ENCODE measurements at places on chromosomes 6 and 20.

DNA sequence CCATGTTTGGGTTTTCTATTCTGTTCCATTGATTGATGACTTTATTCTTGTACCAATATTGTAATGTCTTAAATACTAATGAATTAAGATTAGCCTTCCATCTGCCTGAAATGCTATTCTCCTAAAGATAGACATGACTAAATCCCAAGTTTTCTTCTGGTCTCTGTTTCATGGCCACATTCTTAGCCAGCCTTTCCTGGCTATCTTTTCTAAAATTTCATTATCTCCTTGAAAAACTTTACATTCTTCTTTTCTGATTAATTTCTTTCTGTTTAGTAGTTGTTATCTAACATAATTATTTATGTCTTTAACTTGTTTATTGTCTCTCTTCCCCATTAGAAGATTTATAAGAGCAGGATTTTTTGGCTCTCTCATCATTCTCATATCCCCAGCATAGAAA is 4.4 kb upstream of the PRIM2 start:
- DNase-seq, result no peak

DNA sequence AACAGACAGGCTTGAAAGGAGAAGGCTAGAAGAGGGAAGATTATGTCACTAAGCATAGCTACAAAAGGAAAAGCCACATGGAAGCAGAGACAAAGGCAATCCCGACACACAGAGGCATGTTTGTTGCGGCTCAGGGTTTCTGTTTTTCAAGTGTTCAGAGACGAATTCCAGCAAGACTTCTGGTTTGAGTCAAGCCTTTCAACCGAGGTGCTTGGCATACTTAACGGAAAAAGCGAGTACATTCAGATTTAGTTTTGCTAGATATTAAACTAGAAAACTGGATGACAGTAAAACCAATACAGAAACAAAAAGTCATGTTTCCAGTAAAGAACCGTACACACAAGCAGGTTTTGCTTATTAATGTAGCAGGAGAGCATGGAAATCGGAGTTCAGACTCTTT is 27.2 kb downstream of the MCUR1 start:
- DNase-seq, result peak; percentile 40

DNA sequence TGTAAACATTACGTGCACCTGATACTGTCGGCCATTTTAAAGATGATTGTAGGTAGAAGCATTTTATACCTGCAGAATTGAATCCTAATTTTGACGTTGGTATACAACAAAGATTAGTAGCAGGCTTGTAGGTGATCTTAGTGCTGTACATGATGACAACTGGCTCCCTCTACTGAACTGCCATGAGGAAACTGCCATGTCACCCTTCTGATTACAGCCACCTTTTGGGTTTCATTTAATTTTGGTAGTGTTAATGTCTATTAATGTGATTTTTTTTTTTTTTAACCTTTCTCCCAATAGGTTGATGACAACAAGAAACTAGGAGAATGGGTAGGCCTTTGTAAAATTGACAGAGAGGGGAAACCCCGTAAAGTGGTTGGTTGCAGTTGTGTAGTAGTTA is 2.3 kb downstream of the RPS12 start:
- DNase-seq, result no peak

GRCh38 chr6:474453-475185 is 83.1 kb downstream of the IRF4 start:
- DNase-seq, result no peak

DNA sequence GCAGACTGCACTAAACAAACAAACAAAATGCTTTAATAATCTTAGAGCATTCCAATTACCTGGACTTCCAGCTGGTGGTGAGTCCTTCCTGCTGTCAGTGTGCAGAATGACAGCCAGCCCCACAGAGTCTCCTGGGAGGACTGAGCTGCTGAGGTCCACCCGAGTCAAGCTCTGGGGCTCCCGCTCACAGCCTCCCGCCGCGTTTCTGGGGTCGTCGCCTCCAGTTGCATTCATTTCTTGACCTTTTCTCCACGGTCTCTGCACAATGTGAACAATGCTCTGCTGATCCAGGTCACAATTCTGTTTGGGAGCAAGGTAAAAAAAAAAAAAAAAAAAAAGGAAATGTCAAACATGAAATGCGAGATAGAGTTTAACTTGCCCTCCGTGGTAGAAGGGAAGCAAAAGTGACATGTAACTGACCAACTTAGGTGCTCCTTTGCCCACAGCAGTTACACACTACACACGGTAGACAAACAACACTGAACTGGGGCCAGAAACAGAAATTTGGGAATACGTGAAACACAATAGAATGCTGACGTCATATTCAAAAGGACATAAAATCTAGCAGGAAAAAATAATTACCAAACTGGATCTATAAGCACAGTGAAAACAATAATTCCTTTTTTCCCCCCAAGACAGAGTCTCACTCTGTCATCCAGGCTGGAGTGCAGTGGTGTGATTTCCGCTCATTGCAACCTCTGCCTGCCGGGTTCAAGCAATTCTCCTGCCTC is 464.9 kb downstream of the PRKN start:
- no peak for DNase-seq

DNA sequence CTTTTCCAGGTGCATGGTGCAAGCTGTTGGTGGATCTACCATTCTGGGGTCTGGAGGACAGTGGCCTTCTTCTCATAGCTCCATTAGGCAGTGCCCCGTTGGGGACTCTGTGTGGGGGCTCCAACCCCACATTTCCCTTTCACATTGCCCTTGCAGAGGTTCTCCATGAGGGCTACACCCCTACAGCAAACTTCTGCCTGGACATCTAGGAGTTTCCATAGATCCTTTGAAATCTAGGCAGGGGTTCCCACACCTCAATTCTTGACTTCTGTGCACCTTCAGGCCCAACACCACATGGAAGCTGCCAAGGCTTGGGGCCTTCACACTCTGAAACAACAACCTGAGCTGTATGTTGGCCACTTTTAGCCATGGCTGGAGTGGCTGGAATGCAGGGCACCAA is 282.8 kb upstream of the SASH1 start:
- no peak for DNase-seq

DNA sequence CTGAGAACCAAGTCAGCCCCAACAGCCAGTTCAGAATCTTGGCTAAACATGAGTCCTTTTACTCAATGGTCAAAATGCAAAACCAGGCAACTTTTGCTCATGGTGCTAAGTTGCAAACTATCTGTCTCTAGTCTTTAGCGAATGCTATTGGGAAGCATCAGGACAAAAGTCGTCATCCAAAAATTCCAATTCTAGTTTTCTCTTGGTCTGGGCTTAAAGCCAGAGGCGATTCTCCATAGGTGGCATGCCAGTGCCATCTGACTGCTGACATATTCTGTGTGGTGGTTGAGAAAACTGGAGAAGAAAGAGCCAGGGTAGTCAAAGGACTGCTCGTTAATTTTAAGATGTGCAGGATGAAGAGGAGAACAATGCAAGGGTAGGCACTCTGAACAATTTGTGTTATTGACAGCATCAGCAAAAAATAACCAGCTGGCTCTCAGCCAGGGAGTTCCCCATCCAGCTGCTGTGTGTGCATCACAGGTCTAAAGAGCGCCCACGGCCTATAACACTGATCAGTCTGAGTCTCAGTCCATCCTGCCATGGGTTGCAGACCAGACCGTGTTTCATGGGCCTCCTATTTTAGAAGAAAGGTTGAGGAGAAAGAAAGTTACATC is 313.6 kb downstream of the ALDH8A1 start:
- no peak for DNase-seq

- DNase-seq, result peak; percentile 85
Observed at GRCh38 chr6:142845624-142846458, 99.1 kb downstream of the HIVEP2 start.

GRCh38 chr6:52667572-52667971 is 3.3 kb upstream of the TMEM14A start:
- no peak for DNase-seq

GRCh38 chr6:33000055-33000454 is 9.3 kb downstream of the HLA-DOA start:
- peak; percentile 34 for DNase-seq

- DNase-seq, result no peak
Observed at GRCh38 chr6:2254747-2255146, 9.3 kb upstream of the GMDS start.

DNA sequence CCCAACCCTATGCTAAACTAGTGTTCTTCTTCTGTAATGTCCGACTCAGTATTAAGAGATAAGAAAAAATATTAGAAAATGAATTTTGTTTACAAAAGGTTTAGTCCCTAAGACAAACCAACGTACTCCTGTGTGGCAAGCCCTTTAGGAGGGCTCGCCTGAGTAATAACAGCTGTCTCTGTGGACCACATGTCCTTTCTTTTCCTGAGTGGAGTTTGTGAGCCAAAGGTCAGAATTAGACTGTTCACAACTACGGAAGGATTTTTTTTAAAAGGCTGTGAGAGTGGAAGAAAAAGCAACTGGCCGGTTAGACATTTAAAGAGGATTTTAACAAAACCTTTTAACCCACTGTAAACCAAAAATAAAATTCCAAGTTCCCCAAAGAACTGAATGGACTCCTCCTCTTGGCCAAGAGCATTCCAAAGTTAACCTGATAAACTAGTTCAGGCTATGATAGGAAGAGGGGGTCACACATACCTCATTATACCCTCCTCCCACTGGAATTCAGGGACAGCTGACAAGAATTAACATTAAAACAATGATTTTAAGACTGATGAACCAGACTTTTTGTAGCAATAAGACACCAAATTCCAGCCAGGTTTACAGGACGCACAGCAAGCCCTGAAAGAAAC is 43.5 kb downstream of the FAM184A start:
- DNase-seq, result no peak
